NCI-H524 (cell line): ENCODE measurements at places on chromosomes 16 and 17.

DNA sequence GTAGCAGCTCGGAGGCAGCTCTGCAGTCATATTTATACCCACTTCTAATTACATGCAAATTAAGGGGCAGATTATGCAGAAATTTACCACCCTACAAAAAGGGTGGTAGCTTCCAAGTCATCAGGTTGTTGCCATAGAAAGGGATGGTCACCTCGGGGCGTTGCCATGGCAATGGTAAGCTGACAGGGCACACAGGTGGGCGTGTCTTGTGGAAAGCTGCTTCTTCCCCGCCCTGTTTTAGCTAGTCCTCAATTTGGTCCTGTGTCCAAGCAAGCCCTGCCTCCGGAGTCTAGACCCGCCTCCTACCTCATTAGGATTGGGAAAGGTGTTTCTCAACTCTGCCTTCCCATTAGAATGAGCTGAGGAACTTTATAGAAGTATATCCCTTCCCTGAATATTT, 98.7 kb downstream of the HS3ST2 start:
- no peak for DNase-seq

- DNase-seq = no peak
Measured at GRCh38 chr17:57342963-57343589, 86.8 kb downstream of the MSI2 start.

GRCh38 chr17:34201767-34202166, 53.3 kb upstream of the CCL2 start:
- DNase-seq = no peak

GRCh38 chr16:81357711-81358260, 43.0 kb downstream of the GAN start:
- no peak for DNase-seq
